ENCODE measurements at places on chromosomes 11 and 22.

DNA sequence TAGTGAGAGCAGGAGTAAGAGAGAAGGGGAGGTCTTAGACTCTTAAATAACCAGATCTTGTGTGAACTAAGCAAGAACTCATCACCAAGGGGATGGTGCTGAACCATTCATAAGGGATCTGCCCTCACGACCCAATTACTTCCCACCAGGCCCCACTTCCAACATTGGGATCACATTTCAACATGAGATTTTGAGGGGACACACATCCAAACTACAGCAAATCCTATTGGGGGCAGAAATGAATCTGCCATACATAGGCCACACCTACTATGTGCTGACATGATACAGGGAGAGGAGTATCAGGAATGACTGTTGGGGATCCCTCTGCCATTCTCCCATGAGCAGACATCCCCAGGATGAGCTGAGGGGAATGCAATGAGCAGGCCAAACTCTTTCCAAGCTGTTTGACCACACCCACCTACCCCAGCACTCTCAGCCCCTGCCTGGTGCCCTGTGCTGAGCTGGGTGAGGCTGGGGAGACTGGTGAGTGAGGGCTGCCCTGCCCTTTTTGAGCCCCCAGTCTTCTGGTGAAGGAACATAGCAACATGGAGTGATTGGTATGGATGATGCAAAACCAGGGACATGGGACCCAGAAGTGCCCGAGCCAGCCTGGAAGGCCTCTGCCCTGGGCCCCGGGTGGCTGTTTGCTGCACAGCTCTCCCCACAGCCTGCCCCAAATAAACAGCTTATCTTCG, 1.2 kb upstream of the GTSE1 start:
- no peak for DNase-seq

DNA sequence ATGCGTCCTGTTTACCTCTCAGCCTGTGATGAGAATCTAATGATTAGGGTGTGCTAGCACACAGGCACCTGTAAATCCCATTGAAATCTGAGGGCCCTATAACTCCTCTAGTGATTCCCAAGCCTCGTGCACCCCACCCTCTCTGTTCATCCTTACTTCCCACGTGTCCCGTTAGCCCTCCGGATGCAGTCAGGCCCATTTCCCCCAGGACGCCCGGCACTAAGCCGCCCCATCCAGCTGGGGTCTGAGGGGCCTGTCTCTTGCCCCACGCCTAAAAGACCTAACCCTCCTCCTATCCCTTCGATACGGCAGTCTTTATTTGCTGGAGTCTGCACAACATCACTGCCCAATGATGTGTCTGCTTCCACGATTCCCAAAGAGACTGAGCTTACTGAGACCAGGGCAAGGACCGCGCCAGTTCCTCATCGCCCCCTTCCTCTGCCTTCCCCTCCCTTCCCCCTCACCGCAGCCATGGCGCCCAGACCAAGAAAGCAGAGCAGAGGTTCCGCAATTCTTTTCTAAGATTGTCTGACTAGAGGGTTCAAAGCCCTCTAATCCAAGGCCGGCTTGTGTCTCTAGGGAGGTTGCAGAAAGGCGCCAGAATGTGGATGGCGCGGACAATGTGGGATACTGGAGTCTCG, 1.1 kb upstream of the FADS2 start:
- DNase-seq, result no peak

- DNase-seq, result no peak
Observed at GRCh38 chr11:27088353-27088752, 47.7 kb downstream of the BBOX1 start.

DNA sequence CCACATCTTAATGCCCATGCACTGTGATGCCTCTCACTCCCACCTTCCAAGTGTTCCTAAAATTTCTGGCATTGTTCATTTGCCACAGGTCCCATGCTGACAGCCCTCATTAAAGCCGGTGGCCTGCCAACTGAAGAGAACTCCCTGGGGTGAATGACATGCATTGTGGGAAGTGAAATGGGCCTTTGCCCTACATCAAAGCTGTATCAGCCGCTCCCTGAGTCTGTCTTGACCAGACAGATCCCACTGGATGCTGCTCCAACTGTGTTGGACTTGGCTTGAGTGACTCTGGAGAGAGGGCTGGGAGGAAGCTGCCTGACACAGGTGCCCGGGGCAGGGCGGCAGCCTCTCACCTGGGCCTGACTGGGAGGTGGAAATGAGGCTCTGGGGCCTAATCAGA, 8.8 kb upstream of the SEC14L4 start:
- DNase-seq, result no peak

GRCh38 chr11:92978271-92979111, 9.0 kb downstream of the MTNR1B start:
- DNase-seq, result no peak

GRCh38 chr11:30025396-30026139, 8.7 kb upstream of the KCNA4 start:
- no peak for DNase-seq

DNA sequence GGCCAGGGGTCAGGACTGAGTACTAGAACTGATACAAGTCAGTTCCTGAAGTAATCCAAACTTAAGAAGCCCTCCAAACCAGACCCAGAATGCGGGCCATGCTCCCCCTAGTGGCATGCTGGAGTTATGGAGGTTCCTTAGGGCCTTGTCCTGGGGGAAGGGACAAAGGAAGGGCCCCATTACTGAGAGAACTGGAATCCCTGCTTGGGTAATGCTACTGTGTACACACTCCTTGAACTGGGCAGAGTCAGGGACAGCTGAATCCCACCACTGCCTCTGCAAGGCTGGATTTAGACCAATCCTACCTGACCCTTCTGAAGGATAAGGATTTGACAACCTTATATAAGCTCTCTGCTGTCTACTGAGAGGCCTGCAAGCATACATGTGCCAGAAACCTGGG, 97.3 kb upstream of the AKIP1 start:
- DNase-seq, result no peak

DNA sequence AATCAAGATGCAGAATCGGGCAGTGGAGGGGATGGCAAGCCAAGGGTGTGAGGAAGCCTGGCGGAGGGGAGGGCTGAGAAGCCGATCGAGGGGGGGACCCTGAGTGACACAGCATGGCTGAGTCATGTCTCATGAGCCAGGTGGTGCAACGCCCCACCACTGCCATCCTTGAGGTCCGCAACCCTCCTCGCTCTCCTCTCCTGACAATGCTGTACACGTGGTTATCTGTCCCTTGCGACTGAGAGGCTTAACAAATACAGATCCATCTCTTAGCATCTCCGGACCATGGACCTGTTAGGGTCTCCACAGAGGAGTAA, 14.2 kb downstream of the SLC22A12 start:
- DNase-seq, result no peak

DNA sequence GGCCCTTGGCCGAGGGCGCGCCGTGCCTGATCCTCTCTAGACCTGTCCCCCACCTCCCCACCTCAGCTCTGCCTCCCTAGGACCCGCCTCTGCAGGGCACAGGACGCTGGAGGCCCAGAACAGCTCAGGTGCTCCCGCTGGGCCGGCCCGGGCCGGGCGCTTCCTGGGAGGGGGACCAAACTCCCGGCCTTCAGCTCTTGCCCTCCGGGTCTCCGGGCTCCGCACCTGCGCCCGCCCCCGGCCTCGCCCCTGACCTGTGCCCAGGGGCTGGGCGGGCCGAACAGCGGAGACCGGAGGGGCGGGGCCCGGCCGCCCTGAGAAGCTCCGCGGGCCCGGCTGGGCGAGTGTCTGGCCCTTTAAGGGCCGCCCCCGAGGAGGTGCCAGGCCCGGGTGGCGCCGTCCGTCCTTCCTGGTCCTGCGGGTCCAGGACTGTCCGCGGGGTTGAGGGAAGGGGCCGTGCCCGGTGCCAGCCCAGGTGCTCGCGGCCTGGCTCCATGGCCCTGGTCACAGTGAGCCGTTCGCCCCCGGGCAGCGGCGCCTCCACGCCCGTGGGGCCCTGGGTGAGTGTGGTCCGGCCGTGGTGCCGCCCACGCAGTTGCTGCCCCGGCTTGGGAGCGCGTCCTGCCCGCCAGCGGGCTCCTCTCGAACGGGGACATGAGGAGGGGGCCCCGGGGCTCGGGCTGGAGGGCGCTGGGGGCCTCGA, at the start of gene SSH3:
SSH3 (plus strand) TSS at position 399 of the 703 bp plus-strand sequence; CDS start at position 495, 96 bp downstream.
- peak; percentile 46 for DNase-seq

- DNase-seq, result no peak
Observed at GRCh38 chr11:127656116-127656836, 655.7 kb upstream of the KIRREL3 start.

GRCh38 chr22:33894515-33894914, 25.8 kb downstream of the LARGE1 start:
- DNase-seq, result no peak

DNA sequence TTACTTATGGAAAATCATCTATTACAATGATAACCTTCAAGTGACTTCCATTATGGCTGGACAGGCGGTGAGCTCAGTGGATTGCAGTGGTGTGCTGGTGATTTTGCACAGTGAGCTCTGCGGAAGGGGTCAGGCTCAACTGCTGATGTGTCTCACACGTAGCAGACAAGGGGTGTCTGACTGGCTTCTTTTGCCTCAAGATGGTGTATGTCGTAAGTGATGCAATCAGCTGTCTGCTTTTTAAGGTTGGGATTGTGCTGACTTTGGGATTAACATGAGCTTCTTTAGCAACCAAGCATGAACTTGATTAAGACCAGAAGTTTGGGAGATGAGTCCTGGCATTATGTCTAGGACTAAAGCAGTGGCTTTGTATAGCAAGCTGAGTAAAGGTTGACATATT, 49.5 kb downstream of the POLD3 start:
- DNase-seq, result no peak

- DNase-seq, result no peak
Observed at GRCh38 chr22:19488884-19489843, 9.4 kb downstream of the CDC45 start.

DNA sequence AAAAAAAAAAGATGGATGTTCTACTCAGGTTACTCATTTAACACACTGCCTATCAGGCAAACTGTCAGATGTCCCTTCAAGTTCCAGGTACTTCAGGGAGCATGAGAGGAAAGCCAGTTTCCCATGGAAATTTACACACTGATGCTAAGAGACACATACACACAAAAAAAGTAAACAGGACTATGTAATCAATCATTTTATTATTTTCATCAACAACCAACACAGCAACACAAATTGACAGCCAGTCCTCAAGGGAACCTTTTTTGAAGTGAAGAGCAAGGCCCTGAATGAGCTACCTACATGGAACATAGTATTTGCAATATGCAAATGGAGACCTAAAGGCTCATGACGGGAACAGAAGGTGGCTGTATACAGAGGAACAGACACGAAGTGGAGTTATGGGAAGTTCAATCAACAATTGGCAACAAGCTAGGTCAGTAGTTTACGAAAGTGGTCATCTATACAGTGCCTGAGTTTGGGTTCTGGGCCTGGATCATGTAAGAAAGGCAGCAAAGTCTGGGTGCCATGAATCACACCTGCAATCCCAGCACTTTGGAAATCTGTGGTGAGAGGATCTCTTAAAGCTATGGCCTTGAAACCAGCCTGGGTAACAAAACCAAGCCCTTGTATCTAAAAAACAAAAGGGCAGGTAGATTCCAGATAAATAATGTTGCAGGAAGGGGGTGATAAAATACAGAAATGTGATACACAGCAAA, 12.6 kb upstream of the WDR74 start:
- no peak for DNase-seq

DNA sequence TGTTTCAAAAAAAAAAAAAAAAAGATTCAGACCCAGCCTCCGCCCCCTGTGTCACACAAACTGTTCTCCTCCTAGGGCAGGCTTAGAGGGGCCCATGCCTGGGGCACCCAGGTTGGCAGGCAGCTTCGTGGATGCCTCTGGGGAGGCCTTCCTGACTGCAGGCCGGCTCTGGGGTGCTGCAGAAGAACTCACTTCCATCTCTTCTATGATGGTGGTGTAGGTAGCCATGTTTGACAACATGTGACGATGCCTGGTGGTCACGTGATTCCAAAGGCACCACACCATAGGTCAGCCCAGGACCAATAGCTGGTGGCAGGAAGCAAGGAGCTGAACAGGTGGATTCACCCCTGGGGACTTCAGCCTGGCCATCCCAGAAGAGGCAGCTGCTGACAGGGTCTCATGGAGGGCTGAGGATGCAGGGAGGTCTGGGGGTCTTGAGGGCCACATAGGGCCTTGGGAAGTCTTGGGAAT, 24.1 kb upstream of the CELSR1 start:
- no peak for DNase-seq

DNA sequence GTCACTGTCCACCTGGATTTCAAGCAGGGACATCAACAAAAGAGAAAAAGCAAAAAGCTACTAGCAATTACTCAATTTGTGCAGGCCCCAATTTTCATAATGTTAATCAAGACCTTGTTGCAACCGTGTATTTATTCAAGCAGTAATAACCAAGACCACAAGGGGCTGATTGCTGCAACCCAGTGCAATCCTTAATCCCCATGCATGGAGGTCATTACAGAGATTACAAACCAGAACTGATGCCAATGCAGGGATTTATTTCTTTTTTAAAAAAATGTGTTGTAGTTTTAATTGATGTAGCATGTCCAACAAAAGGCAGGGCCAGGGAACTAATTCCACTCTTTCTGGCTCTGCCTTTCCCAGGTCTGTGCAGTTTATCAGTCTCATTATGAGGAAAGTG, 18.4 kb downstream of the TECTA start:
- DNase-seq, result no peak

DNA sequence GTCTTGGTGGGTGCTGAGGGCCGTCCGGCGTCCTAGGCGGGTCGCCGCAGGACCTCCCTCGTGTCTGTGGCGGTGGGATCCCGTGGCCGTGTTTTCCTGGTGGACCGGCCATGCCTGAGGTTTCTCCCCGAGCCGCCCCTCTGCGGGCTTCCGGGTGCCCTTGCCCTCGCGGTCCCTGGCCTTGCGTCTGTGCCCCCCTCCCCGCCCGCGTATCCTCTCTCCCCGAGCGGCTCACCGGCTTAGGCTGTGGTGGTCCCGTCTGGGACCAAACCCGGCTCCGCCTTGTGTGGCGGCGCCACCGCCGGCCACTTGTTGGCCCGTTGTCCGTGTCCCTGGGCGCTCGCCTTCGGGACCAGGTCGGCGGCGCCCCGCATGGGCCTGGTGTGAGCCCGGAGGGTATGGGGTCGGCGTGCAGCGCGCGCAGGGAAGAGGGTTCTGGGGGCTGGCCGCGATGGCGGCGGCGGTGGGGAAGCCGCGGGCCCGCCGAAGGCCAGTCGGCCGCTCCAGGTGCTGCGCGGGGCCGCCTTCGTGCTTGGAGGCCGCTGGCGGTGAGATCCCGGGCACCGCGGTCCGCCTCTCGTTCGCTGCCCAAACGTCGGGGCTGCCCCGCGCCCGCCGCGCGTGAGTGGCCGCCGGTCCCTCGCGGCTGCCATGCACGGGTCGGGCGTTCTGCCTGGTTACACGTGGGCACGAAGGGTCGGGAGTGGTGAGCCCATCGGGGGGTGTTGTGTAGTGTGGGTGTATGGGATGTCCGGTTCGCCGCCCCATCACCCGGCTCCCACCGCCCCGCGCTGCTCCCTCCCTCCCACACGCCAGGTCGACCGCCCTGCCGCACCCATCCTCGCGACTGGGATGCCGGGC, 3899.1 kb upstream of the OR11H1 start:
- DNase-seq, result no peak

- no peak for DNase-seq
Observed at GRCh38 chr11:58613228-58613627, 9.2 kb upstream of the CNTF start.

GRCh38 chr22:40451210-40451609, 80.8 kb downstream of the SGSM3 start:
- no peak for DNase-seq
